Sigmoid colon (tissue), 7 donors: ENCODE measurements at places on chromosomes 13 and 19. TPM values are rescaled to one million over a fixed set of nuclear protein-coding genes. Genes with fewer than 3 reads are reported as not detected.

- DNase-seq, result no peak
- no peak overlapping the region for H3K4me3 ChIP-seq
- H3K27ac ChIP-seq, result no peak overlapping the region
- no peaks in the 10 kb centered on the region for H3K27me3 ChIP-seq
- no peaks in the 10 kb centered on the region for H3K4me1 ChIP-seq
These were observed 40.6 kb downstream of the KATNAL1 start for GRCh38 chr13:30266756-30267155.

GRCh38 chr13:64709079-64709478 is 2521.1 kb downstream of the PCDH9 start:
- no peaks in the 10 kb centered on the region for H3K36me3 ChIP-seq
- no peaks in the 10 kb centered on the region for H3K27me3 ChIP-seq
- no peak for DNase-seq
- H3K4me1 ChIP-seq, result no peaks in the 10 kb centered on the region
- no peak overlapping the region for H3K4me3 ChIP-seq
- no peak overlapping the region for H3K27ac ChIP-seq

- H3K36me3 ChIP-seq, result no peaks in the 10 kb centered on the region
- H3K4me3 ChIP-seq, result no peak overlapping the region
- no peaks in the 10 kb centered on the region for H3K27me3 ChIP-seq
- no peak overlapping the region for H3K27ac ChIP-seq
These were observed 76.8 kb downstream of the FREM2 start for GRCh38 chr13:38763446-38764381.

DNA sequence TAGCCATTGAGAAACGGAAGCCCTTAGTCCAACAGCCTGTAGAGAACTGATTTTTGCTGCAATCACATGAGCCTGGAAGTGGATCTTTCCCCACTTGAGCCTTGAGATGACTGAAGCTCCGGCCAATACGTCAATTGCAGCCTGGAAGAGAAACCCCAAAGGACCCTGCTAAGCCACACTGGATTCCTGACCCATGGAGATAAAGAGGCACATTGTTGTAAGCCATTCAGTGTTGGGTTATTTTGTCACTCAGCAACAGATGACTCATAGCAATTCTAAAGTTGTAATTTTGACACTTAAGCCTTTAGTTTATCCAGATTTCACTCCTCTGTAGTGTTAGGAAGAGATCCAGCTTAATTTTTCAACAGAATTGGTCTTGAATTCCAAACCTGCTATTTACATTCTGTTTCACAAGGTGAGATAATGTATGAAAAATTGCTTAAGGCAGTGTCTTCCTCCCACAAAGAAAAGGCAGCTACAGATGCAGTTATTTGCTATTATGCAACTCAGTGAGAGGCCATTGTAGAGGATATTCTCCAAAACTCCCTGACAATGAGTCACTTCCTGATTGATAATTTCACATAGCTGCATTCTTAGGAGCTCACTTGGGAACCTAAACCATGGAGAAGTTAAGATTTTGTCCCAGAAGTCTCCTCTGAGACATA is 59.4 kb upstream of the TSHZ3 start:
- no peak for DNase-seq
- H3K4me1 ChIP-seq, result no peaks in the 10 kb centered on the region
- no peaks in the 10 kb centered on the region for H3K36me3 ChIP-seq
- no peak overlapping the region for H3K27ac ChIP-seq

DNA sequence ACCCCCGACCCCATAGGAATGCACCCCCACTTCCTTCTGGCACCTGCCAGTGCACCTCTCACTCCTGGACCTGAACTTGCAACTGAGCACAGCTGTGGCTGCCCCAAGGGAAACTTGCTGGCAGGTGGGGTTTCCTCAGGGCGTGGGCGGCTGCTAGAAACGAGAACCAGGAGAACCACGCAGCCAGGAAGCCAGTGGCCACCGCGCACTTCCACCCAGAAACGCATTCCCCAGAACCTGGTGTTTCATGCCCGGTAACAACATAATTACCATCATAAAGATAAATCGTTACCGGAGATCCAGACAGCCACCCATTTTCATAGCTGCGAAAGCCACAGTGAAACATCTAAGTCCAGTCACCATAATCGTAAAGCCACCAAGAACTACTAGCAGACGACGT is 75.2 kb upstream of the C13orf46 start:
- H3K36me3 ChIP-seq, result no peaks in the 10 kb centered on the region
- H3K4me3 ChIP-seq, result no peak overlapping the region
- DNase-seq, result no peak
- no peaks in the 10 kb centered on the region for H3K27me3 ChIP-seq
- H3K27ac ChIP-seq, result no peak overlapping the region

SBSN gene
- not detected for total RNA-seq

NXNL1 gene
- total RNA-seq, result not detected

ZSCAN1 gene
- total RNA-seq, result not detected
